ENCODE measurements at places on chromosomes 6 and 20.

DNA sequence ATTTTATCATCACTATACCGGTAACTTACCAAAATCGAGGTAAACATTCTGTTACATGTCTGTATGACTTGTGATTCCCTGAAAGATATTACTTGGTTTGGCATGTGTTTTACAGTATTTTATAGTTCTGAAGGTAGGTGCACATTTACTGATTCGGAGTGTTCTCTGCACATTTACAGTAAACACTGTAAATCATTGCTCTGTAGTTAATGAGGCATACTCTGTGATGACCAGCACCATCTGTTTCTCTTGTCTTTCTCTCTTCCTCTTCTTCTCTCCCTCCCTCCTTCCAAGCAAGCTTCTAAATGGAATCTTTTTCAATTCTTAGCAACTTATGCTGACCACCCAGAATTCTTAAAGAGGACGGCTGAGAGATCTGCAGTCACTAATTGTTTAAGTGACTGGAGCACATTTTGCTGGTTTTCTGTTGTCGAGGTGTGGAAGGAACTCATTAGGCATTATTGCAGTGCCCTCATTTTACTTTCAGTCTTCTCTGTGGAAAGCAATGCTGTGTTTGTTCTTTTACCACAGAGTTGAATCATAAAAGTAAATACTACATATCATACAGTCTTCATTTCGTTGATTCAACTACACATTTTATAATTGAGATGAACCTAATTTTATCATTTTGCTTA is 126.5 kb downstream of the UTRN start:
- no peak for DNase-seq

DNA sequence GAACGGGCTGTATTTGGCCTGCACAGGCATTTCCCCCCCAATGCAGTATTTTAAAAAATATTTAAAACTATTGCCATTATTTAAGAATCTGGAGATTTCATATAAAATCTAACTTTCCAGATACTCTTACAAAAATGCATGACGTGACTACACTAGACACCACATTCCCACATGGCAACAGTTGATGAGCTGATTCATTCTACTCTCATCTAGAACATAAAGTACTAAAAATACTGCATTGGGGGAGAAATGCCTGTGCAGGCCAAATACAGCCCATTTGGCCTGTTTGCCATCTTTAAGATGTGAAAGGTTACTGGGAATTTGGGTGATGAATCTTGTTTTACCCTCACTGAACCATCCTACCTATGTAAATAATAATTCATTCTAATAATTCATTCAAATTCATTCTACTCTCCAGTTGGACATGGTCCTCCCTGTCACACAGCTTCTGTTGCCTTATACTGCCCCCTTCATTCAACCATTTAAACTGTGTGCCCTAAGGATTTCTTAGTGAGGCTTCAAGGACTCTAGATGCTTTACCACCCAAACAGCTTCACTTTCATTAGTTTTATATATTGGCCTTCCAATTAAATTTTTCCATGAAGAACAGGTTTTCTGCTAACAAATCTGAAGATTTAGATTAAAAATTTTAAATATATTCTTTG is 6.9 kb upstream of the ZSCAN16 start:
- DNase-seq = no peak

DNA sequence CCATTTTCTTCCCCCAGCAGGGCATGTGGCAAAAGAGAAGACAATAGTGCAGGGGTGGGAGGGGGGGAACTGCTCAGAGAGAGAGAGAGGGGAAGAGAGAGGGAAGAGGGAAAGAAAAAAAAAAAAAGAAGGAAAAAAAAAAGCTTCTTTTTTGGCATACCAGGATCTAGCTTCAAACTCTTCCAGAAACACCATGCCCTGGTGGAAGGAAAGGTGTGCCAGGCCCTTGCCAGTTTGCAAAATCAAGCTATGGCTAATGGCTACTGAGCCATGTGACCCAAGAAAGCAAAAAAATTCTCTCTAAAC is 326 bp downstream of the ZMYND8 start:
- DNase-seq = no peak

GRCh38 chr20:22475662-22476061 is 108.7 kb downstream of the FOXA2 start:
- DNase-seq = no peak

GRCh38 chr6:145380186-145380585 is 355.1 kb downstream of the EPM2A start:
- DNase-seq = no peak

GRCh38 chr6:38307740-38308139 is 332.0 kb downstream of the BTBD9 start:
- no peak for DNase-seq

- DNase-seq = no peak
Measured at GRCh38 chr20:4748847-4749246, 27.1 kb downstream of the PRND start.

DNA sequence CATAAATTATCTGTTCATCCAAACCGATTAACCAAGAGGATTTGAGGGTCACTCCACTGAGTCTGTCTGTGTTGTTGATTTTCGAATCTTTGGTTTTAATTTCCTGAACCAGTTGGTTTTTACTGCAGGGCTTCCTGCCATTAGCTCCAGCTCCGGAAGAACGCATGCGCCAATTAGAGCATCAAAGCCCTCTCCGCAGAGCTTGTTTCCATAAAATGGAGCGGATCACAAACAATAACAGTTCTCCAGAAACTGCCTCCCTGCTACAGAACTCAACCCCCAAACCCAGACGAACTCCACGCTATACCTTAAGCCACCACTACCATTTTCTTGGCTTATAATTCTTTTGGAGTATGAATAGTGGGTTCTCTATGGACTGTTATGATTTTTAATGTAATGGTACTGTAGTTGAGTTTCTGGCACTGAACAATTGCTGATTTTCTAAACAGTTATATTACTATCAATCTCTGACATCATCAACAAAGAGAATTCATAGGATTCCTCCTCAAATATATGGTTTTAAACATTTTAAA is 13.8 kb downstream of the TFAP2A start:
- DNase-seq = no peak

- DNase-seq = no peak
Measured at GRCh38 chr6:82786248-82786647, 279.4 kb downstream of the UBE3D start.

DNA sequence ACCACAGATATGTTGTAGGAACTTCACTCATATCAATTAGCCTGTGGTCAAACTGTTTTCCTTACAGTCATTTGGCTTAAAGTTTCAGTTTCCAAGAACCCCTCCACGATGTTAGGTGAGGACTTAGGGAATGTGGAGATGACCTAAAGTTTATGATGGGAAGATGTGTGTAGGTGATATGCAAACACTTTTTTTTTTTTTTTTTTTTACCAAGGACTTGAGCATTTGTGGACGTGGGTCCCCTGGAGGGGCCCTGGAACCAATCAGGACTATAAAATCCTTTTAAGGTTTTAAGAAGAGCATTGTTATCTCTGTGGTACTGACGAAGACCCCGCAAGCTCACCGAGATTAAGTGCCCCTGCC is 478 bp upstream of the MTHFD1L start:
- DNase-seq = no peak

- DNase-seq = no peak
Measured at GRCh38 chr20:57628047-57628961, 8.1 kb upstream of the ZBP1 start.

GRCh38 chr6:11972806-11973205 is 39.3 kb upstream of the HIVEP1 start:
- no peak for DNase-seq

DNA sequence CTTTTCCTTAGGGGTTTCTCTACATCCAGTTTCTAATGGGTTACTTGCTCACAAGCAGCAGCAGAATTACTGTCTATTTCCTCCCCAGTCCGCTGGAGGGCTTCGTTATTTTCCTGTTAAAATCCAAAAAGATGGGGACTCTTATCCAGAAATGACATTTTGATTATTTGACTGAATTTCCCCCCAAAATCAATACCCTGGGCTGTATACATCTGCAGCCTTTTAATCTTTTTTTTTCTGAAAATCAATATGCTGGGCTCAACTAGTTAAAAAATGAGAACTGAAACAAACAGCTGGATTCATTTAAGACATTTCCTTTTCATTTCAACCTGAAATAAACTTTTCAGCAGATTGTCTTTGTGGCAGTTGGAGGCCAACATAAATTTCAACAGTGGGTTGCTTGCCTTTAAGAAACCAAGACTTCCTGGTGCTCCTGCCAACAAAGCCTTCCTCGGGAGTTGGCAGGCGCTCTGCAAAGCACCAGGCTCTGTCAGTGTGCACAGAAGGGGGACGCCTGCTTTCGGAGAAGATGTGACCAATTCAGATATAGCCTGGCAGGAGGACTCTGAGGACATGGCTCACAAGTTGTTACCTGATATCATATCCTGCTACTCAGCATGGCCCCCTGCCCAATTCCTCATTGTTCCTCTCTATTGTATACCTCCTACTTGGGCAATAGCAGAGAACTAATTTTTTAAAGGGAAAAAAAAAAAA is 204.7 kb upstream of the ARG1 start:
- DNase-seq = no peak

- no peak for DNase-seq
Measured at GRCh38 chr6:169799474-169799926, 48.1 kb downstream of the ERMARD start.

DNA sequence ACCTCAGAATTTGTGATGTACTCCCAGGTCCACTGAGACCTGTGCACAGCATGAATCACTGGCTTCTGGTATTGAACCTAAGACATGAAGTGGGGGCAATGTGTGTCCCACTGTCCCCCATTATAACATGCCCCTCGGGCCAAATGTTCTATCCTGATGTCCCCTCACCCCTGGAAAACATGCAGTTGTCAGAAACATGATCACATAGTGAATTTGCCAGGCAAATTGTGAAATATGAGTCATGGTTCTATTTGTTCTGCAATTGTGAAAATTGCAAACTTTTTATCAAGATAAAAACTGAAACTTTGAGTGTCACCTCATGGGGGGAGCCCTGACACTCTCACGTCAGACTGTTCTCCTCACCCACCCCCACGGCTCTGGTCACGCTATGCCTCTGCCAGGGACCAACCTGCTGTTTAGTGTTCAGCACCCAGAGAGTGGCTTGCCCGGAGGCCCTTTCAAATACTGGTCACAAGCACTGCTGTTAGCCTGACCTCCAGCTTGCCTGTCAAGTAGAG is 305.3 kb downstream of the CLIC5 start:
- no peak for DNase-seq

DNA sequence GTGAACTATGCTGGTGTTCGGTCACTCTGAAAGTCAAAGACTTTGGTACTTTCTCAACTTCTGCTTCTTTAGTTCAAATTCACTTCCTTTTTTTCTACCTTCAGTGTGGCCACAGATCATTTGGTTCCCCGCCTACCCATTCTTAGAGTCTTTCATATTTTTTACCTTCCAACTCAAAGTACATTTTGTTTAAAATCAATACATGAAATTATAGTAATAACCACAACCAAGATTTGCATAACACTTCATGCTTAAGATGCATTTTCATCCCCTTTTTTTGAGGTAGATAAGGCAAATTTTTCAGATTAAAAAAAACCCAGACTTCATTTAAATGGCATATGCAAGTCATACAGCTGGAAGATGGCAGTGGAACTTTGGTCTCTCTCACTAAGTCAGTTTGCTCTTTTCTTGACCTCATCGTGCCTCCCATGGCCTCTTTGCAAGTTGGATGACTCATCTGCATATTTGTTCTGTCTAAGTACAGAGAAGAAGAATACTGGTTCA is 11.9 kb upstream of the CNR1 start:
- DNase-seq = no peak

DNA sequence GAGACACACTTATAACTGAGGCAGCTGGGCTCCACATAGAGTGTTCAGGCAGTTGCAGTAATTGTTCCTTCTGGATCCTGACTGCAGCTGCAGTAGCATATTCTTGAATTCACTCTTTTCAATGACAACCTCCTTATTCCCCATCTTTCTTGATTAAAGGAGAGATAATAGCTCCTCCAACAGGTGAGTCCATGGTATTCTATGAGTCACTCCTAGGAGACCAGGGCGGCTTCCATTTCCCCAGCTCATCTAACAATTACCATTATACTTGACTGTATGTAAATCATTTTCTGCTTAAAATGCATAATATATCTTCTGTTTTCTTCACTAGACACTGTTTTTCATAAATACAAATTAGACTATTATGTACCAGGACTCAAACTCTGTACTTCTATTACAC is 62.4 kb downstream of the TENT5A start:
- no peak for DNase-seq

DNA sequence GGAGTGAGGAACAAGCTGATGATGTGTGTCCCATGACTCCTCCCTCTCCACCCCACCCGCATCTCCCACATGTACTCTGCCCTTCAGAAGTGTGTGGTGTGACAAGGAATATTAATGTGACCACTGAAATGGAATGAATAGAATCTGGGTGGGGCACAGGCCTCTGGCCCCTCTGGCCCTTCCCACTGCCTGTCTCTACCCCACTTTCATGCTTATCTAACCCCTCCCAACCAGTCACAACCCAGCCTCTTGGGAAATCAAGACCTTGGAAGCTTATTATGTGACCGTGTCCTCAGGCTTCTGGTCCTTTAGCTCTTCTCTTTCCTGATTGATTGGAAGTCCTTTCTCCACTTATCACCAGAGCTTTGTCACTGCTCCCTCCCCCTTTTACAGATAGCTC is 312.2 kb upstream of the SOX4 start:
- no peak for DNase-seq

- DNase-seq = no peak
Measured at GRCh38 chr6:169787797-169788196, 36.4 kb downstream of the ERMARD start.

GRCh38 chr6:14211562-14211942 is 94.0 kb downstream of the CD83 start:
- no peak for DNase-seq

GRCh38 chr6:72260489-72260888 is 361.4 kb upstream of the KCNQ5 start:
- no peak for DNase-seq

DNA sequence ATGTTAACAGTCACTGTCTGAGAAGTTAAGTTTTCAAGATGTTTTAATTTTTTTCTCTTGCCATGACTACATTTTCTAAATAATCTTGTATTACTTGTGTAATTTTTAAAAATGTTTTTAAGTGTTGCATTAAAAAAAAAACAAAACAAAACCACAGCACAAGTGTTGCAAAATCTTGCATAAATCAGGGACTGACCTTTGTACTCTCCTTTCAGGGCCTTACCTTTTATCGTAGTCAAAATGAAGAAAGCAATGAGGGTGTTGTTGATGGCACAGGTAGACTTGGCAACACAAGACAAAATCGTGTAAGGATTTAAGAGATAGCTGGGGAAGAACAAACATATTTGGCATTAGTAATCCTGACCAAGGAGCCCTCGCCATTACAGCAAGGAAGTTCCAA is 42.5 kb downstream of the PIGU start:
- DNase-seq = no peak

Data from stimulated activated CD4-positive, alpha-beta T cell treated with anti-CD3 and anti-CD28 coated beads, Interleukin-1b, Interleukin-23, amount 100 ng/mL, for 1 hour (primary cell).